ENCODE measurements at places on chromosomes 6 and 20.

DNA sequence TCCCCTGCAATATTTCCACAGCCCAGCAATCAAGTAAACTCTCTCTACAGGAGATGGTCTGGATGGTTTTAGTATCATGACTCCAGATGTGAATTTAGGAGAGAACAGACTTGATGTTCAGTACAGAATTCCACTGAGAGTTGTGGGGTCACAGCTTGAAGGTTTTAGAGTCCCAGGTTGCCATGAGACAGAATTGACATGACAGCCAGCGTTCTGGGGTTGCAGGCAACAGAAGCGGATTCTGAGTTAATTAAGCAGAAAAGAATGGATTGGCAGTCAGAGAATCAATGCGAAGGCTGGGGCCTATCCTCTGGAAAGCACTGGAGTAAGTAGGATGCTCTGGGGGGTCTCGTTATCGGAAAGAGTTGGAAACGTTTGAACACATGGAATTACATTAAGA is 2.4 kb upstream of the KIAA1755 start:
- H3K4me3 ChIP-seq: no peak overlapping the region
- H3K27ac ChIP-seq: no peak overlapping the region
- H3K4me1 ChIP-seq: no peaks in the 10 kb centered on the region
- no peak for DNase-seq
- no peaks in the 10 kb centered on the region for H3K36me3 ChIP-seq
- H3K27me3 ChIP-seq: no peaks in the 10 kb centered on the region

DNA sequence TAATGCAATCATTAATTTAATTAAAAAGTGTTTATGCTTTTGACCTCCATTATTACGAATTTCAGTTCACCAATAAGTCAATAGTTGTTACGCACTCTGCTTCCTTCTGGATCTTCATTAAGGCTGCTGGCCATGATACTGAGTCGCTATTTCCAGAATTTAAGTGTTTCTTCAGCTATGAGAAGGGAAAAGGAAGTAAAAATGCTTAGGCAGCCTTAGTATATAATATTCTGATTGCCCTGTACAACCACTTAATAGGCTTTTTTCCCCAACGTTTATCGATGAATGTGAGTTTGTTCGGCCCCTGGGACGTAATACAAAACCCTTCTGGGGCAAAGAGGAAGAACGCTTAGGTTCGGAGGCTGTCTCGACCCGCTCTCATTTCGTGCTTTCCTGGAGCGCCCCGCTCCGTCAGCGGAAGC is 644 bp downstream of the OARD1 start:
- H3K36me3 ChIP-seq: no peaks in the 10 kb centered on the region
- no peaks in the 10 kb centered on the region for H3K27me3 ChIP-seq
- peak overlapping the region; percentile 99 for H3K27ac ChIP-seq
- peaks cover 36% of the 10 kb centered on the region for H3K4me1 ChIP-seq

DNA sequence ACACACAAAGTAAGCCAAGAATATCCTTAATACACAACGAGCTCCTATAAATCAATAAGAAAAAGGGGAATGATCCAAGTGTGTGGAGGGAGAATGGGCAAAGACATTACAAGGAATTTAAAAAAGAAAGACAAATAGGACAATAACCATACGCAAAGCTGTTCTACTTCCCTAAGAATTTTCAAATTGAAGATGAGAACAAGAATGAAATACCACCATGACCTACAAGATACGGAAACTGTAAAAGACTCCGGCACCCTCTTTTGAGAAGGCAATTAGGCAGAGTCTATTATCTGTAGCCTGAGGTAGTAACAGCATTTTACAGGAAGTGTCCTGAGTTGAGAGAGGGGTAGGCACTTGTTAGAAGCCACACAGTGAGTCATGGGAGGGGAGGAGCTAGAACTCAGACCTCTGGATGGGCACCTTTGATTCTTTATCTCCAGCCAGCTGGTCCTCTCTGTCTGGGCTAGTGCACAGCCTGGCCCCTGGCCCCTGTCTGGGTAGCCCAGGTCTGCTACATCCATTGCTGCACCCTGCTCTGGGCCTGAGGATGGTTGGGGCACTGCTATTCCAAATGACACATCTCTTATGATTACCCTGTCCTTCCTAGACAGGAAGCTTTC is 15.3 kb downstream of the RSPO4 start:
- no peaks in the 10 kb centered on the region for H3K27me3 ChIP-seq
- no peaks in the 10 kb centered on the region for H3K36me3 ChIP-seq
- no peaks in the 10 kb centered on the region for H3K4me1 ChIP-seq

- peaks cover 20% of the 10 kb centered on the region for H3K36me3 ChIP-seq
- H3K4me3 ChIP-seq: no peak overlapping the region
- H3K27me3 ChIP-seq: no peaks in the 10 kb centered on the region
- DNase-seq: no peak
Observed at GRCh38 chr6:18211338-18211737, 53.0 kb downstream of the DEK start.

DNA sequence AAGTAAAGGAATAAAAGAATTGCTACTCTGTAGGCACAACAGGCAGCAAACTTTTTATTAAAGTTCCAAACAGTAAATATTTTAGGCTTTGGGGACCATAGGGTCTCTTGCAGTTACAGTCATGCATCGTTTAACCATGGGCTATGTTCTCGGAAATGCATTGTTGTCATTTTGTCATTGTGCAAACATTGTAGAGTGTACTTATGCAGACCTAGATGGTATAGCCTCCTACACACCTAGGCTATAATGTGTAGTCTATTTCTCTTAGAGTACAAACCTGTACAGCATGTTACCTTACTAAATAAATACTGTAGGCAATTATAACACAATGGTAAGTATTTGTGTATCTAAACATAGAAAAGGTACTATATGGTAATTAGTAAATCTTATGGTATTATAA is 54.7 kb downstream of the CDS2 start:
- no peaks in the 10 kb centered on the region for H3K27me3 ChIP-seq
- H3K36me3 ChIP-seq: peaks cover 59% of the 10 kb centered on the region
- no peak overlapping the region for H3K4me3 ChIP-seq
- H3K4me1 ChIP-seq: peaks cover 7% of the 10 kb centered on the region
- H3K27ac ChIP-seq: no peak overlapping the region

DNA sequence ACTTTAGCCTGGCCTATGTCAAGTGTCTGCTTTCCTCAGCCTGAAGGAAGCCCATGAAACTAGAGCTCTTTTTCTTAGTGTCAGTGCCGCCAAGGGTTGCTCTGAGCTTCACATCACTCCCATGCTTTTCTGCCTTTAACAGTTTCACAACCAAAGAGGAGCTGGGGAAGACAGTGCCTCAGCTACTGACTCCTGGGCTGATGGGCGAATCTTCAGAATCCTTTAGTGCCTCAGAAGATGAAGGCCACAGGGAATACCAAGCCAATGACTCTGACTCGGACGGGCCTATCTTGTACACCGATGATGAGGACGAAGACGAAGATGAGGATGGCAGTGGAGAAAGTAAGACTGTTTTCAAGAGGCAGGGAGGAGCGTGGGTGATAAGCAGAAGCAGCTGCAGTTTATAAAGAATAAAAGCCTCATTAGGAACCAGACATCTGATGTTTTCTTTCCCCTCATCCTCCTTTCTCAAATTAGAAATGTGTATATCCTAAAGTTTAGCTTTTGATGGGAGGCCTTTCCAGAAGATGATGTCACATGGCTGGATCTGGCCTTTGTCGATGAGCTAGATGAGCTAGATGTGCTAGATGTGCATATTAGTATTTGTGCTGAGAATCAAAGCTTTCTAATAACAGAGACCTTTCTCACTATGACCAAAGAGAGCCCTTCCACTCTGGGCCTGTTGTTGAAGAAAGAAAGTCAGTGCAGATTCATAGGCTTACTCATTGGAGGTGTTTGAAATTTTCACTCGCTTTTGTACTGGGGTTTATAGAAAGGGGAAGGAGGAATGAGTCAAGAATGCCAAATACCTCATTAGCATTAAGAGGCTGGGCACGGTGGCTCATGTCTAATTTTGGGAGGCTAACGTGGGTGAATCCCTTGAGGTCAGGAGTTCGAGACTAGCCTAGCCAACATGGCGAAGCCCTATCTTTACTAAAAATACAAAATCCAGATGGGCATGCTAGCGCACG is 70.7 kb upstream of the LTV1 start:
- no peak for DNase-seq
- peaks cover 40% of the 10 kb centered on the region for H3K4me1 ChIP-seq
- no peaks in the 10 kb centered on the region for H3K27me3 ChIP-seq
- H3K27ac ChIP-seq: peak overlapping the region; percentile 65
- H3K4me3 ChIP-seq: no peak overlapping the region
- peaks cover 9% of the 10 kb centered on the region for H3K36me3 ChIP-seq

DNA sequence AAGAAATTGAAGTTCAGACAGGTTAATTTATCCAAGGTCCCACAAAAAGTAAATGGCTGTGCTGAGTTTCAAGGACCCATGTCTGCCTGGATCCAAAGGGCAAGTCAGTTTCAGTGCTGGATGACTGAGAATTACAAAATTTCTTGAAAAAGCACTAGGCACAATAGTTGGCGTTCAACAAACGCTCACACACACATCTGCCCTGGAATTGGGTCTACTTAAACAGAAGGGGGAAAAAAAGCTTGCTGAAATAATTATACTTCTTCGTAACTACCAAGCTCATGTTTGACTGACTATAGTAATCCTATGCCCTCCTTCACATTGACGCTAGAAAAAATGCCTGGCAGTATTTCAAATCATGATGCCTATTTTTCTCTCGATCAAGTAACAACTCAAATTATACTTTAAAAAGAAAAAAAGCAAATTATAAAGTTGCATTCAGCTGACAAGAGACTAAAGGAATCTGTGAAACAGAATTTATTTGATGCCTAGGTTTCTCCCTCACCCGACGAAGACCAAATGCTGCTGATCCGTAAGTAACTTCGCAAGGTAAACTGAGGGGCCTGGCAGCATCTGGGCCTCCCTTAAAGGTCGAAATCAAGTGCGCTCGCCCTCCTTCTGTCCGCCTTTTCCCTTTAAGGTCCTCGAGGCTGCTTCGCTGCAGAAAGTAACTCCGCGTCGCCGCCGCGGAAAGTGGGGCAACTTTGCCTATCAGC is 650 bp upstream of the CD2AP start:
- H3K27me3 ChIP-seq: no peaks in the 10 kb centered on the region
- H3K36me3 ChIP-seq: no peaks in the 10 kb centered on the region
- H3K4me1 ChIP-seq: peaks cover 21% of the 10 kb centered on the region
- DNase-seq: no peak
- H3K4me3 ChIP-seq: peak overlapping the region; percentile 92

DNA sequence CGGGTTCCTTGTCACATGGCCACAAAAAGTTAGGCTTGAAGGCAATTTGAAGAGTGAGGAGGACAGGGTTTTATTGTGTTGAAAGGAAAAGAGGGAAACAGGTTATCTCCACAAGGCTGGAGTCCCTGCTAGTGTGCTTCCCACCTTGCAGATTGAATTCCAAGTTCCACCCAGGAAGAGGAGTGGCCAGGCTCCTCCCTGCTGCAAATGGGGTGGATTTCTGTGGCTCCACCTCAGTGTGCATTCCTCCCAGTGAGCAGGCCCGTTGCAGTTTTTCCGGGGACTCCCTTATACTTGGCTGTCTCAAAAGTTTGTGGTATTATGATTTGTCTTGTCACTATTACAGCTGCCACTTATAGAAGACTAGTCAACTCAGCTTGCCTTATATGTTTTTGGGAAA is 281.8 kb upstream of the PLCB4 start:
- no peaks in the 10 kb centered on the region for H3K27me3 ChIP-seq
- no peak overlapping the region for H3K27ac ChIP-seq
- no peak for DNase-seq
- H3K4me1 ChIP-seq: no peaks in the 10 kb centered on the region

- no peak for DNase-seq
- peaks cover 9% of the 10 kb centered on the region for H3K36me3 ChIP-seq
- H3K27ac ChIP-seq: no peak overlapping the region
- no peaks in the 10 kb centered on the region for H3K27me3 ChIP-seq
- no peaks in the 10 kb centered on the region for H3K4me1 ChIP-seq
Observed at GRCh38 chr6:97174471-97174870, 108.5 kb downstream of the MMS22L start.

DNA sequence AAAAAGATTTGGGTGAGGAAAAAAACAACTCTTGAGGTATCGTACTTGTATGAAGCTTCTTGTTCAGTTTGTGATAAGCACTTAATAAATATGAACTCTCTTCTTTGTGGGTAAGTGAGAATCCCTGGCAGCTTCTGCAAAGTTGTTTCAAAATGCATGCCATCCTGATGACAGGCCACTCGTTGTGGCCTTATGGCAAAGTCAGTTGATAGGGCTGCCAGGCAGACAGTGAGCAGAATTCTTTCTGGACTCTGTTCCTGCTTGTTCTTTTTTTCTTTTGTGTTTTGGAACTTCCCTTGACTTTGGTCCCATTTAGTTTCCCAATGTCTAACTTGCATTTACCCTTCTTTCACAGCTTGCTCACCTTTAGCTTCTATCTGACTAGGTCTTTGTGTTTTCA is 983.5 kb upstream of the FLRT3 start:
- H3K4me3 ChIP-seq: no peak overlapping the region
- no peaks in the 10 kb centered on the region for H3K36me3 ChIP-seq
- no peaks in the 10 kb centered on the region for H3K4me1 ChIP-seq
- no peaks in the 10 kb centered on the region for H3K27me3 ChIP-seq

GRCh38 chr6:156687789-156688619 is 89.2 kb upstream of the ARID1B start:
- H3K4me1 ChIP-seq: peaks cover 10% of the 10 kb centered on the region
- peak overlapping the region; percentile 92 for H3K27ac ChIP-seq
- peak overlapping the region; percentile 70 for H3K4me3 ChIP-seq
- no peaks in the 10 kb centered on the region for H3K36me3 ChIP-seq
- H3K27me3 ChIP-seq: no peaks in the 10 kb centered on the region

DNA sequence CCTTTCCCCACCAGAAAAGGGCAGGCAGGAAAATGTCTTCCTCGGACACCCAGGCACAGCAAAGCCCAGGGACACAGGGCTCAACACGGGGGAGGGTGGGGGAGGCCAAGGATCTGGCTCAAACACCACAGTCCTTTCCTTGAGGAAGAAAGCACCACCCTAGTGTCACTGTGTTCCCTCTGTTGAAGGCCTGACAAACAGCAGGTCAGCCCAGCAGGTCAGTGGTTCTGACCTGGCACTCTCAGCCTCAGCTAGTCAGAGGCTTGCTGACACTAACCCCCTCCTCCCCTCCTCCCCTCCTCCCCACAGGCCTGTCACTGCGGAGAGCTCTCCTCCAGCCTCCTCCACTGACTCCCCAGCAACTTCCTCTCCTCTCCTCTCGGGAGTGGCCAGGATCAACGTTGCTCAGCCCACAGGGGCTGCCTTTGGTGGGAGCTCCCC is 239.6 kb downstream of the LRFN2 start:
- no peak overlapping the region for H3K4me3 ChIP-seq
- no peak overlapping the region for H3K27ac ChIP-seq
- DNase-seq: no peak
- H3K27me3 ChIP-seq: no peaks in the 10 kb centered on the region
